ENCODE measurements at places on chromosomes 6 and 20.
A peak's percentile ranks its signal among the peaks of the same experiment; 100 is the strongest.

DNA sequence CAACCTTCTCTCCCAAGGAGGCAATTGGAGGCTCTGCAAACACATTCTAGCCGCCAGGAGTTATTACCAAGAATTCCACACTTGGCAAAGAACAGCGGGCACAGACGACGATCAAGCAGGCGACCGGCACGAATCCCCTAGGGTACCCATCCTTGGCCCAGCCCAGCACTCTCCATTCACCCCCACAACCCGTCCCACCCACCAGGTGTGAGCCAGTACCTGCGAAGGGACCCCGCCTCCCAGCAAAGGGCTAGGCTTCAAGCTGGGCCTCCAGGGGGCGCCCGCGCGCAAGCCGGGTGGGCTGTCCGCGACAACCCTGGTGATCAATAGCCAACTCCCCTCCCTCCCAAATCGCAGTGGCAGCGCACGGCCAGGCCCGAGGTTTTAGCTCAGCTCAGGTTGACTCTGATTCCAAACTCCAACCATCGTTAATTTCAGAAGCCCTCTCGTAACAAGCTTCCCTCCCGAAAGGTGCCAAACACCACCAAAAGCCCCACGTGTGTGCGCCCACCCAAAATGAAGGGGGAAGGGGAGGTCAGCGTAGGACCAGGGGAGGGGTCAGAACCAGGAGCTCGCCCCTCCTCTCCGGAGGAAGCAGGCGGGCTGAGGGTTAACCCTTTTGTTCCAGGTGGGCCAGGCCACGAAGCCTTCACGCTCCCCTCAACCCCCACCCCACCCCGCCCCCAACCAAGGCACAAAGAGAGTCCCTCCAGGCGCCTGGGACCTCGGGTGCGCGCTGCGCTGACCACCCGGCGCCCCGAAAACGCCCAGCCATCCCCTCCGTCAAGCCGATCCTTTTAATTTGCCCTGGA, 2.1 kb downstream of the SALL4 start:
- DNase-seq, result no peak

DNA sequence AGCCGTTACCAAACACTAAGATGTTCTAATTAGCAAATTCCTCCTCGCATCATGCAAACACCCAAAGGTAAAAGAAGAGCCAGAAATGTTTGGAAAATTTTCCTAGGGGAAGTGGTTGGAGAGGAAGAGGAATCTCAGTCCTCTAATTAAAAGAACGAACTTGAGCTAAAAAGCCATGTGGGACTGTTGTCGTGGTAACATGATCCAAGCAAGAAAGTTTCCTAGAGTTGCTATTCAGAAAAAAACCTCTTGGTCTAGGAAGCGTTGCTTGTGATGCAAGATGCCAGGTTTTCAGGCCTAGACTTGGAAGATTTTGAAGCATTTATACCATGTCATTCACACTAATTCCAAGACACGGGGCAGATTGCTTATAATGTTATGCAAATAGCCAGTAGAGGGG, 106.8 kb upstream of the DOK5 start:
- no peak for DNase-seq

DNA sequence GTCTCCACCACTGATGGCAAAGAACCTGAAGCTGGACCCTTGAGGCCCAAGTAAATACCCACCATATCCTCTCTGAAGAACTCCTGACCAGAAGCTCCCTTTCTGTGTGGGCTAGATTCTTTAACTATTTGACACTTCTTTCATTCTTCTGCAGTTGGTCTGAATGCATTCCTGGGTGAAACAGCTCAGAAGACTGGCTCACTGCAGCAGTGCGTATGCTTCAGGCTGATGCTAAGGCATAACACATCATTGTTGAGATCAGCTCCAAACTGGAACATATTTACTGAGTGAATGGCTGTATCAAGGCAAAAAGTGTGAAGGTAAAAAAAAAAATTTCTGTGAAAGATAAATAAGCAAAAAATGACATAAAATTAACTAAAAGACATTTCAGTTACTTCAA, 19.7 kb downstream of the ZSCAN23 start:
- no peak for DNase-seq

GRCh38 chr6:131749023-131749422, 38.2 kb upstream of the CTAGE9 start:
- no peak for DNase-seq

DNA sequence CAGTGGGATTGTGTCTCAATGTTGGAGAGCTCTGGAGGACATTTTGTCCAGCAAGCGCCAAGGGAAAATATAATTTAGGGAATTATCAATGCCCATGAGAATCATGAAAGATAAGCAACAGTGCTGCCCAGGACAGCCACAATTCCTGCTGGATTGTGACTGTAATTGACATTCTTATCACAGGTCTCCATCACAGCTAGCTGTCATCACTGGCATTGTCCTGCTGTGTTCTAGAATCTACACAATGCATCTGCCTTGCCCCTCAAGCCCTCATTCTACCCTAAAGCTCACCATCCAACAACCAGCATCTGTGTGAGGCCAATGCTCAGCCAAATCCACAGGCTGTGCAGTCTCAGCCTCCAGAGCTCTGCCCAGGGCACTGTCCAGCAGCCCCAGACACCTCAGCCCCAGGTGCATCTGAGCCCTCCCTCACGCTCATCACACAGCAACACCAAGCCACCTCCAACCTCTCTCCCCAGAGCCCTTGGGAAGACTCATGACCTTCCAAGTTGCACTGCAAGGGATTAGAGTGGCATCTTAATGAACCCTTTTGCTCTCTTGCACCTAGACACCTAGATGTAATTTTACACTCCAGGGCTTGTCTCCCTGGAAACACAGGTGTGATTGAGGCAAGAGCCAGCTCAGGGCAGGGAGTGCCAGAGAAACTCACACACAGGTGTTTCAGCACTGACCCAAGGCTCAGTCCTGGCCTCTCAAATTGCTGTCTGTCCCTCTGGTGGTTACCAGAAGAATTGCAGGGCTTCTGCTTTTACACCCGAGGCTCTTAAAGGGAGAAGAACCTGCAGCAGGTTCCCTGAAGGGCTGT, 85.2 kb upstream of the PHACTR3 start:
- DNase-seq, result peak; percentile 25

DNA sequence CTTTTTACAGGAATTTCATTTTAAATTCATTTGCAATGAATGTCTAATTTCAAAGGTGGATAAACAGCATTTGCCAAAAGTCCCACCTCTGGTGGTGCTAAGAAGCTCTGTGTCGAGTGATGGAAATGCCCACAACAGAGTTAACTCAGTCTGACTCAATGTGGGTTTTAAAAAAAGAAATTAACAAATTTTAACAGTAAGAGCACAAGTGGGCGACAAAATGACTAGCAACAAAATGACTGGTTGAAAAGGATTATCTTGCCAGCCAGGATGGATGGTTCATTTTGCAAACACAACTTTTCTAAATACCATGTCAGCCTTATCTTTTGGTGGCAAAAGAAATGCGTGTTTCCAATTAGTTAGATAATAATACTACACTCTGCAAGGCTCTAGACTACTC, 14.3 kb upstream of the TAGAP start:
- no peak for DNase-seq

GRCh38 chr6:17470202-17470937, 77.0 kb downstream of the CAP2 start:
- no peak for DNase-seq

DNA sequence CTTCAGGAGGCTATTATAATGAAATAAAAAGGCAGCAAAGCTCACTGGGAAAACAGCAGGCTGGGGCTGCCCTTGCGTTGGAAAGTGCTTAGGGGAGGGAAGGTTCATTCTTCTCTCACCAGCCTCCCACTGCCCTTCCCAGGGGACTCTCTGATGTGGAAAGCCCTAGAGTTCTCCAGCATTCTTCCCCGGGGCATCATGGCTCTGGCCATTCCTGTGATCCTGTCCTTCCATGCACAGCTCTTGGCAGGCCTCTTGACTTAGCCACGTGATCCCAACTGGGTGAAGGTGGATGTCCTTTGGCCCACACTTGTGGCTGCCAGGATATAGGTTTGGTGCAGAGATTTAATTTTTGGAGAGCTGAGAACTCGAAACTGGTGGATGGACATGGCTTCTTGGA, 58.0 kb upstream of the ZNF831 start:
- no peak for DNase-seq

DNA sequence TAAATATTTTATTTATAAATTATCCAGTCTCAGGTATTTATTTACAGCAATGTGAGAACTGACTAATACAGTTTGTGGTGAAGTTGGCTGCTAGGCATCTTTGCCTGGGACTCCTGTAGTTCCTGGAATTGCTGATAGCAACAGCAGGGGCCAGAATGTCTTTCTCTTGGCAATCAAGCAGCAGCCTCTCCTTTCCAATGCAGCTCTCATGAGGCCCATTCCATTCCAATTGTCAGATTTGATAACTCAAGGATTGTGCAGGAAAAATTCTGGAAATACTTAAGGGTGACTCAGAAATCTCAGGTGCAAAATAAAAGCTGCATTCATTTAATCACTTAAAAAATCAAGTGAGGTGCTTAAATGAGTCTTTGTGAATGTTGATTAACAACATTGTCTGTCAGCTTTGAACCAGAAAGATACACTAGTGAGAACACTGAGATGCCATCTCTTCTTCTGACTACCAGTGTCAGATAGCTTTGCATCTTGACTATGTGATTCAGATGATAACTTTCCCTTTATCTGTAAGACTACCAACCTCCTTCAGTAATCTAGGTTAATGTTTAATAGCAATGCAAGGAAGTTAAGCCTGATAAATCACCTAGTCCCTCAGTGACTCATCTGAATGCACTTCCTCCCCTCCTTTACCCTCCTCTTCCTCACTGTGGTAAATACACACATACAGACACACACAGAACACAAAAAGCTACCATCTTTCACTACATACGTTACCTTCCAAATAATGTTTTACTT, 32.1 kb upstream of the COL21A1 start:
- DNase-seq, result no peak

DNA sequence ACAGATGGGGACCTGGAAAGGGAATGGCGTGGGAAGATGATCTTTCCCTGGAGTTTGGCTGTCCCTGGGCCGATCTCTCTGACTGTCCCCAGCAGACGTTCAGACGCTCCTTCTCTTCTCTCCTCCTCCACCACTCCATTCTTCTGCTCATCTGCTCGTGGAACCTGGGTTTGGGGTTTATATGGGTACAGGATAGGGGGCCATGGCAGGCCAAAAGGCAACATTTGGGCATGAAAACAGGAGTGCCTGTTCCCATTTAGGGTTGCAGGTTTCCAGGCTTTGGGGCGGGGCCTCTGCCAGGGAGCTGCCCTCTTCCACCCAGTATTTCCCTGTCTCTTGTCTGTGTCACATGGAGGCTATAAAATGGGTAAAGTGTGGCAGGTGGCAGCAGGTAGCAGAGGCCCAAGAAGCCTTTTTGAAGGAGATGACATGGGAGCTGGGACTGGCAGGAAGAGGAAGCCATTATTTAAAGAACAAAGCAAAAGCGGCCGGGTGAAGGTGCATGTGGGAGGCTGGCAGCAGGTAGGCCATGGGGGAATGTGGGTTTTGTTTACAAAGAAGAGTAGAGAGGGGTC, 203.7 kb downstream of the BMP7 start:
- no peak for DNase-seq

DNA sequence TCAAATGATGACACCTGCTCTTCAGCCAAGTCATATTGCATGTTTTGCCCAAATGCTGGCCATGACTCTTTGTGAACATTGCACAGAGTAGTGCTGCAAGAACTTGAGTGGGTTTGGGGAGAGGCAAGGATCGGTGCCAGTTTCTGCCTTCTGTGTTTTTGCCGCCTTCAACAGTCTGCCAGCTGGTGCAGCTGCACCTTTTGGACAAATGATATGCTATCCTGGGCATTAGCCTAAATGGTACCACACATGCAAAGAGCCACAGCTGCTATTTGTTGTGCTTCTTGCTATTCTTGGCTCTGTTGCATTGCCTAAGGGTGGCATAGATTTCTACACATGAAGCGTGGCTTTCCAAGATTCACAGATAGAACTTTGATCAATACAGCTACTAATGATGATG, 189.0 kb upstream of the CCN2 start:
- no peak for DNase-seq

GRCh38 chr6:81897793-81898192, 145.3 kb upstream of the TENT5A start:
- no peak for DNase-seq

DNA sequence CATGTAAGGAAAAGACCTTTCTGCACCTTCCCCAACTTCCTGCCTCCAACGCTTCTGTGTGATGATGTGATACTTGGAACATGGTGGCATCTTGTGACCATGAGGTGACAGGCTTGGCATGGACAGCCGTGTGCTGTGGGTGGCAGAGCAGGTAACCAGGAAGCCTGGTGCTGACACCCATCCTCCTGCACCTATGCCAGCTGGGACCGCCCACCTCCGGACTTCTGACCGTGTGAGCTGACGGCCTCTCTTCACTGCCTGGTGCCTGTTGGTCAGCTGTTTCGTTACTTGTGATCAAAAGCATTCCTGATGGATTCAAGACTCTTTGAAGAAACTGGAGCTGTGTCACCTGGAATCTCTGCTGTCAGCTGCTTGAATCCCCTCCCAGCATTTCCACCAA, 70.3 kb downstream of the TMEM242 start:
- peak; percentile 56 for DNase-seq

DNA sequence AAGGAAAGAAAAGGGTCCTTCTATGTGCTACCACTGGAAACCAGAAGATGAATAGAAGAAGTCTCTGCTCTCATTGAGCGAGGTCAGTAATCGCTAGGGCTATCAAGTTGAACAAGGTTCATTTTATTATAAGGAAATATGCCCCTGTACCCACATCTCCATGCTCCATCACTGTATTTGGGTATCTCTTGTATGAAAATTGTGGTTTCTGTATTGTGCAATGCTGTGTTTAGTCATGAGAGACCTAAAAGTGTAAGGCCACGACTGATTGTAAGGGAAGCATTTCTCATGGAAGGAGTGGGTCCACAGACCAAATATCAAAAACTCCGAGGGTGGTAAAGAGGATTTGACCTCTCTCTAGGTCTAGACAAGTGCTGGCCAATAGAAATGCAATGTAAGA, 3.6 kb upstream of the HS3ST5 start:
- no peak for DNase-seq

DNA sequence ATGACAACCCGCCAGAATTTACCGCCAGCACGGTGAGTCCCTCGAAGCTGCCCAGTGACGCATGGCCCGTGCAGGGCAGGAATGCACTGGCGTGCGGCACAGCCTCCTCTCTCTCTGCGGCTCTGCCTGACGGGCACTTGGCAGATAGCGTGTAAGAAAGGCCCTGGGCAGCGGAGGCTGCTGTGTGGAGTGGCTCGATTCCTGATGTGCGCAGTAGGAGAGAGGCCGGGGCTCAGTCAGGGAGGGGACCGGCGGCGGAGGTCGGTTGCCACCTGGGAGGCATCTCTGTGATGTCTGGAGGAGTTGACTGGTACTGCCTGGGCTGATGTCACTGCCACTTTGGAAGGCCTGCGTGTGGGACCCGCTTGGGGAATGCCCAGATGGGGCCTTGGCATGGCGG, 170.7 kb downstream of the TAF4 start:
- no peak for DNase-seq

DNA sequence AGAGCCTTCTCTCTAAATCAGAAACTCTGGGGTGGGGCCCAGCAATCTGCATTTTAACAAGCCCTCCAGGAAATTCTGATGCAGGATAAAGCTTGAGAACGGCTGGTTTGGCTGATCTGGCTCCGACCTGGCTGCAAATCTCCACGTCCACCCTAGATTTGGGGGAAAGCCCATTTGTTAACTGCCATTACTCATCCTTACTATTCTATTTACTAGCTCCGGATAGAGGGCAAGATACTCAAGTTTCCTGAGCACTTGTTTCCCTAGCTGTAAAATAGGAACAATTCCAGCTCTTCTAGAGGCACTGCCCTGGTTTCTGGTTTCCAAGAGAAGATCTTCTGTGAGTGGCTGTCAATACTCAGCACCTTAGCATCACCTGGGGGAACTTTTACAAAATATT, 44.4 kb downstream of the DAAM2 start:
- no peak for DNase-seq

GRCh38 chr20:62426699-62427131, 624 bp downstream of the RBBP8NL start:
- DNase-seq, result no peak

- no peak for DNase-seq
These were observed 6.3 kb downstream of the ADTRP start for GRCh38 chr6:11772109-11772825.
